ENCODE measurements at places on chromosomes 7 and 10. TPM values are rescaled to one million over a fixed set of nuclear protein-coding genes. Genes with fewer than 3 reads are reported as not detected.

Gene MYL10
- not detected for total RNA-seq

Gene INTS1
- 17.3 TPM for total RNA-seq

Gene SFRP4
- total RNA-seq, result 1.2 TPM

Gene CTAGE4
- not detected for total RNA-seq

Gene GRM3
- total RNA-seq, result not detected

Gene CPA1
- total RNA-seq, result 0.20 TPM

Gene CLCN1
- not detected for total RNA-seq

Gene BHLHA15
- 6.1 TPM for total RNA-seq

Gene MACC1
- total RNA-seq, result not detected

Gene CUZD1
- total RNA-seq, result 0.29 TPM

Gene COL13A1
- total RNA-seq, result not detected

Gene CYP2C8
- total RNA-seq, result 0.09 TPM

Gene LBX1
- not detected for total RNA-seq

Gene TCAF2
- not detected for total RNA-seq

Gene VWA2
- not detected for total RNA-seq

Gene ZNF511
- 53.4 TPM for total RNA-seq

Gene AKR1C2
- 1,454 TPM for total RNA-seq

Gene CRTAC1
- total RNA-seq, result not detected

Gene SNCG
- not detected for total RNA-seq

Gene GDF2
- total RNA-seq, result not detected

Gene REEP3
- 29.1 TPM for total RNA-seq

Gene GATA3
- total RNA-seq, result not detected

Gene THSD7A
- total RNA-seq, result 0.07 TPM

Gene UBE2H
- 18.7 TPM for total RNA-seq

Gene HOXA3
- total RNA-seq, result 2.1 TPM

Gene IGF2BP3
- total RNA-seq, result 37.7 TPM

Gene CYP3A7
- 6.4 TPM for total RNA-seq

Gene PNLIPRP1
- not detected for total RNA-seq
